HFFc6 (cell line): ENCODE measurements at places on chromosomes 3 and 15. TPM values are rescaled to one million over a fixed set of nuclear protein-coding genes. Genes with fewer than 3 reads are reported as not detected.

The OXSM gene
- total RNA-seq = 6.5 to 12.0 TPM (median 7.3 TPM) in 3 replicates

The CCR4 gene
- total RNA-seq = not detected in 3 replicates

The ESYT3 gene
- total RNA-seq = 0.05 to 0.16 TPM in 2 of 3 replicates, not detected in the other

The APPL1 gene
- total RNA-seq = 16.8 and 23.3 TPM in 2 replicates

The GREM1 gene
- 1,906 to 3,645 TPM (median 2,521 TPM) in 3 replicates for total RNA-seq

The KCNMB2 gene
- total RNA-seq = not detected in 3 replicates

The SCN11A gene
- not detected in 3 replicates for total RNA-seq

The SYNPR gene
- not detected in 2 replicates for total RNA-seq

The TMIE gene
- total RNA-seq = not detected in 3 replicates

The SERINC4 gene
- 0.11 TPM in 1 of 3 replicates, not detected in the others for total RNA-seq

The ROPN1B gene
- total RNA-seq = not detected in 3 replicates

The TMEM40 gene
- total RNA-seq = 0.60 TPM in 1 of 3 replicates, not detected in the others

The BNC1 gene
- total RNA-seq = 7.3 to 14.9 TPM (median 9.8 TPM) in 3 replicates

The OIP5 gene
- 3.1 to 9.2 TPM (median 7.1 TPM) in 3 replicates for total RNA-seq

The CPA3 gene
- 0.27 to 0.96 TPM (median 0.64 TPM) in 3 replicates for total RNA-seq

The COLQ gene
- total RNA-seq = 0.54 and 0.60 TPM in 2 replicates

The CD96 gene
- total RNA-seq = not detected in 2 replicates

The CD200R1L gene
- total RNA-seq = not detected in 3 replicates

The ZNF445 gene
- 11.5 and 12.1 TPM in 2 replicates for total RNA-seq

The CFAP100 gene
- total RNA-seq = not detected in 2 replicates

The AGBL1 gene
- not detected in 2 replicates for total RNA-seq

The VPS39 gene
- 52.8 to 58.5 TPM (median 55.1 TPM) in 3 replicates for total RNA-seq

The TTC21A gene
- total RNA-seq = 1.5 to 2.6 TPM (median 2.0 TPM) in 3 replicates

The CHRFAM7A gene
- total RNA-seq = not detected in 3 replicates

The ZNF592 gene
- total RNA-seq = 15.7 to 16.5 TPM (median 15.7 TPM) in 3 replicates

The SLC35G2 gene
- total RNA-seq = 17.8 to 21.9 TPM (median 21.9 TPM) in 3 replicates

The EPHA6 gene
- not detected in 3 replicates for total RNA-seq

The ZNF148 gene
- 45.0 to 51.6 TPM (median 47.5 TPM) in 3 replicates for total RNA-seq

The PSTPIP1 gene
- 0.16 TPM in 1 of 3 replicates, not detected in the others for total RNA-seq

The PEAK1 gene
- 76.6 to 95.2 TPM (median 93.8 TPM) in 3 replicates for total RNA-seq

The CDHR4 gene
- 0.18 TPM in 1 of 2 replicates, not detected in the other for total RNA-seq

The CNTN6 gene
- total RNA-seq = not detected in 3 replicates

The ACKR4 gene
- total RNA-seq = 1.1 to 7.7 TPM (median 1.6 TPM) in 3 replicates

The CDCP1 gene
- 0.78 to 2.0 TPM (median 1.4 TPM) in 3 replicates for total RNA-seq

The COL6A6 gene
- total RNA-seq = 0.10 TPM in 1 of 3 replicates, not detected in the others

The BSN gene
- 0.06 and 0.08 TPM in 2 replicates for total RNA-seq

The SLC27A2 gene
- total RNA-seq = 0.71 to 2.0 TPM (median 1.4 TPM) in 3 replicates

The RTP3 gene
- total RNA-seq = not detected in 3 replicates

The LRRC2 gene
- 0.28 to 0.50 TPM (median 0.40 TPM) in 3 replicates for total RNA-seq

The THRB gene
- 0.06 TPM in 1 of 3 replicates, not detected in the others for total RNA-seq
